ENCODE measurements at places on chromosomes 2 and 18.

- DNase-seq = no peak
Measured at GRCh38 chr2:3205845-3206244, 171.8 kb downstream of the EIPR1 start.

DNA sequence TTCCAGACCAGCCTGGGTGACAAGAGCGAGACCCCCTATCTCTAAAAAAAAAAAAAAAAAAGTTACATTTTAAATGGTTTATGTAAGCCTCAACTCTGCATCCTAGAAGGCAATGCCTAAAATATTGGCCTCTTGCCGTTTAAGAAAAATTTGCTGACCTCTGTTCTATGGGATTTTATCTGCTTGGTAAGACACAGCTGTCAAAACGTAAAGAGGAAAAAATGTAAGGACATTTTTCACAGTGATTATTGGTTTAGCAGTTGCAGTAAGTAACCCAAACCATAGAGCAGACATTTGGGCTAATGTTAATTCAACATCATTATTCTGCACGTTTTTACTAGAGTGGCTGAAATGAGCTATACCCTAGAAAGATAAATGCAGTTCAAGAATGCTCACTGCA, 14.4 kb upstream of the E2F6 start:
- DNase-seq = no peak

DNA sequence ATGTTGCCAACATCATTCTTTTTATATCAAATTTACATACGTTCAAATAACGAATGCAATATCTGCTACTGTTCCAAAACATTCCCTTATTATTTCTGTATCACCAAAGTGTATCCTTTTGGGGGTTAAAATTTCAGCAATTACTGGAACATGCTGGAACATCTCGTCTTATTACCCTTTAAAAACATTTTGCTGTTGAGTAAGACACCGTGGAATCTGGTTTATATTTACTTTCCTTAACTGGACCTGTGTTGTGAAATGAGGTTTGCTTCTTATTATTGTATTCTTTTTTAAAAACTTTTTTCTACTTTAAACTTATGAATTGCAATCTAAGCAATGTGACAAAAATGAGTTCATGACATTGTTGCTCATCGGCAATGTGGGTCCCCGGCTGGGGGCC, 87.4 kb upstream of the PTPRM start:
- no peak for DNase-seq

- DNase-seq = no peak
Measured at GRCh38 chr2:105790461-105791149, 45.9 kb downstream of the NCK2 start.

GRCh38 chr2:33457556-33458247, 18.7 kb upstream of the RASGRP3 start:
- DNase-seq = no peak

DNA sequence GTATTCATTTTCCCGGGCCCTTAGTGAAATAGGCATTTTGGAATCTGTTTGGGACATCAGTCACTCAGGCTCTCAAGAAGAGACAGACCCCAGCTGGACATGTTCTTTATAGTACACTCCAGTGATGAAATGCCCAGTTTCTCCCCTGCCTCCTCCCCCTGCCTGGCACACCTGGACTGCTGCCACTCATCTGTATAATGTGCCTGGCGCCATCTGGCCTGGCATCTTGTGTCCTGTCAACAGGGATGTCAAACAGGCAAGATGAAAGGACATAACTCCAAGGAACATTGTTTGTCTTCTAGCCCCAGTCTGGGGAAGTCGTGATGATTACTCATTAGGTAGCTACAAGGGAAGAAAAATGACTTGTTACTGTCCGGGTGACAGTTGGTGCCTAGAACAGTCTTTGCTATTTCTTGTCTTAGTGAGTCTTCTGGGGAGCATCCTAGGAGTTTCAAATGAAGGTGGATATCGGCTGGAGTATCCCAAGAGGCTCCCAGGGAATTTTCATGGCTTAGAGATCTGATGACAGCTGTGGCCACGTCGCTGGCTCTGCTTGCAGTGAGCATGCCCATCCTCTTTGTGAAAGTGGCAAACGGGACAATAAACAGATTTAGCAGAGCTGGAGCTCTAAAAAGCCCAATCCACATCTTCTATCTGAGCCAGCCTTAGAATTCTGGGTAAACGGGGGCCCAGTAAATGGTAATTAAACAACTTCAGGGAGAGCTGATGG, 153.6 kb downstream of the ALK start:
- no peak for DNase-seq

DNA sequence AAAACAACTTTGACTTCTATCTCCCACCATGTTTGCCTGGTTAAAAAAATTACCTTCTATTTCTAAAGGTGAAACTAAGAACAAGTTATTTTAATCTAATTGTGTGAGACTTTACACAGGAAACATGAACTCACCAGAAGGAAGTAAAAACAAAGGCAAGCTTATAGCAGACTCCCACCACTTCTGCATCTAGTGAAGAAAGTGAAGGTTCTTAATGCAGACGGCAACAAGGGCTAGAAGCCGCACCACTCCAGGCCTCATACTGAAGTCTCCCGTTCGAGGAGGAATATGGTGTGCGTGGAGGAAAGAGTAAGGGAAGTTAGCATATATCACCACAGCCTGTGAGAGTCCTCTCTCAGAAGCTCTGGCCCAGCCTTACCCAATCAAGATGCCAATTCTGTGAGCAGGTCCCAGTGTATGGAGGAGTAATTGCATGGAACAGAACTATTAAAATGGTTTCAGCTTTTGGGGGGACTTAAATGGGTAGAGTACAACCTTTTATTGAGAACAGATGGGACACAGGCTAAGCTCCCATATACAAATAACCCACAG, 958.7 kb downstream of the BCL11A start:
- no peak for DNase-seq

GRCh38 chr2:2873450-2873811, 504.2 kb downstream of the EIPR1 start:
- no peak for DNase-seq

GRCh38 chr2:29290293-29291047, 175.3 kb downstream of the CLIP4 start:
- no peak for DNase-seq

GRCh38 chr2:68031542-68032160, 31.2 kb downstream of the C1D start:
- DNase-seq = no peak

- no peak for DNase-seq
Measured at GRCh38 chr2:201263779-201264178, 3.4 kb downstream of the CASP8 start.

- DNase-seq = no peak
Measured at GRCh38 chr2:30217644-30218337, 13.5 kb upstream of the LBH start.

GRCh38 chr2:149221898-149222297, 108.5 kb upstream of the LYPD6 start:
- DNase-seq = no peak

DNA sequence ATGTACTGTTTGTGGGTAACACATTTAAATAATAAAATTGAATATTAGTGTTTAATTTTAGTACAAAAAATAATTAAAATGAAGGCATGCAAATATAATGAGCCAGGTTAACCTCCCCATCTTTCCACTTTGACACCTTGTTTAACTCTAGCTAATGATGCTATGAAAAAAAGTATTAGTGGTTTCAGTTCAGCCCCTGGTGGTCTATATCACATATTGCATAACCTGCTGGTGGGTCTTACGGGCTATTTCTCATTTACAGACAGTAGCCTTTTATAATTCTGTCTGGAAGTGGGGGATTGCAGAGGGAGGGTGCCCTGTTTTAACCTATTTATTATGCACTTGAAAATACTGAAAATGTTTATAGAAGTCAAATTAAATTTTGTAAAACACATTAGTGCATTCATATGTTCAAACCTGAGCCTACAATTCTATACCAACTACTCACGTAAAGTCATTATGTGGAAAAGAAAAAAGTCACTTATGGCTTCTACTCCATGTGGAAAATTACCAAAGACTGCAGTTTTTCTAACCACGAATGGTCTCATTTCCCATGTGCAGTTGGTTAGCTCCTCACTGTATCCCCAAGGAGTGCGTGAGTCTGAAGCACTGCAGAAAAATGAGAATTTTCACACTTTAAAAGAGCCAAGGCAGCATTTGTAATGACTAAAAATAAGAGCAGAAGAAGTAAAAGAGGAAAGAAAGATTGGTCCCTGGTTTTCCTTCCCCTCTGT, 381.0 kb downstream of the MTX2 start:
- no peak for DNase-seq

GRCh38 chr2:236166796-236167296, 1.3 kb downstream of the GBX2 start:
- DNase-seq = no peak

- DNase-seq = no peak
Measured at GRCh38 chr2:173741759-173742158, 223.4 kb downstream of the SP3 start.

GRCh38 chr18:41538751-41539150, 416.3 kb upstream of the PIK3C3 start:
- DNase-seq = no peak

GRCh38 chr2:28393114-28393836, 617 bp downstream of the FOSL2 start:
- DNase-seq = peak; percentile 67

DNA sequence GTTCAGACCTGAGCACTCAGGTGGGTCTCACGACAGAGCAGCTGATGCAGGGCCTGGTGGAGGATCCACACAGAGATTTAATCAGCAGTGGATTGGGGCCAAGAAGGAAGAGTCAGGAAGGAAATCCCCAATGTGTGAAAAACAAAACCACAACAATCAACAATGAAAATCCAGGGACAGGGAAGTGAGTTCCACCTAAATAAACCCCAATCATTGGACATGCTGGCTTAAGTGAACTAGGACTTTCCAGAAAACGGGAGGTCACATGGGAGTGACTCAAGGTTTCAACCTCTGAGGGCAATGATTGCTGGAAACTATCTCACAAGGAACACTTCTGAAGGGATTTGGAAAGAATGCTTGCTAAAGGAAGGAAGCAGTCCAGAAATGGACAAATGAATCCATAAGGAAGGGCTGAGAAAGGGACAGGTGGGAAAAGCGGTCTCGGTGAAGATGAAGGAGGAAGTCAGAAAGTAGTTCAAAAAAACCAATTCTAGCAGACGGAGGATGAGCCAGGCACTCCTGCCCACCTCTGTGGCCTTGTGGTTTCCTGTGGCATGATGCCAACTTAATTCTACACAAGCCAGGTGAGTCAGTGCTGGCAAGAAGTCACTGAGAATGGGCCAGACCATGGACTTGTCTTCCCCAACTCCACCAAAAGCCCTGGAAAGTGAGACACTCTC, 15.4 kb upstream of the XDH start:
- DNase-seq = peak; percentile 30

DNA sequence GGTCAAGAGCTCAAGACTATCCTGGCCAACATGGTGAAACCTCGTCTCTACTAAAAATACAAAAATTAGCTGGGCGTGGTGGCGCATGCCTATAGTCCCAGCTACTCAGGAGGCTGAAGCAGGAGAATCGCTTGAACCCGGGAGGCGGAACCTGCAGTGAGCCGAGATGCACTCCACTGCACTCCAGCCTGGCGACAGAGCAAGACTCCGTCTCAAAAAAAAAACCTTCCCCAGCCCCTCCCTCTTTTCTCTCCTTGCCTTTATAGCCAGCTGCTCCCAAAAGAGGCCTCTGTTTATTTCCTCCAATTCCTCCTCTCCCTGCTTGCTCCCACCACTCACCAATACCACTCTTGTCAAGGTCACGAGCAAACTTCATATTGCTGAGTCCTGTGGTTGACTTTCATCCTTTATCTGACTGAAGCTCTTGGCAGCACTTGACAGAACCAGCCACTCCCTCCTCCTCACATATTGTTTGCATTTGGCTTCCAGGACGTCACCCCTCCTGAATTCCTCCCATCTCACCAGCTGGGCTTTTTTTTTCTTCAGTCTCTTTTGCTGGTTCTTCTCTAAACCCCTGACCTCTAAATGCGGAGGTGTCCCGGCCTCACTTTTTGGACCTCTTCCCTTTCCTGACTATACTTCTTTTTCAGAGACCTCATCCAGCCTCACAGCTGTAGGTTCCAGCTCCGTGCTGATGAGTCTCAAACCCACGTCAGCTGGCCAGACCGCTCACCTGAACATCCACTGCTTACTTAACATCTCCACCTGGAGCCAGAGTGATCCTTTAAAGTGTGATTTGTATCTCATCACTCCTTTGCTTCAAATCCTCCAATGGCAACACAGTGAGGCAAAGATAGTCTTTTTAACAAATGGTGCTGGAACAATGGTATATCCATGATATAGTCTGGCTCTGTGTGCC, 84.6 kb upstream of the CAB39 start:
- no peak for DNase-seq

GRCh38 chr18:32368991-32369390, 101.7 kb downstream of the GAREM1 start:
- no peak for DNase-seq

GRCh38 chr18:48502906-48503305, 35.9 kb upstream of the CTIF start:
- DNase-seq = no peak

DNA sequence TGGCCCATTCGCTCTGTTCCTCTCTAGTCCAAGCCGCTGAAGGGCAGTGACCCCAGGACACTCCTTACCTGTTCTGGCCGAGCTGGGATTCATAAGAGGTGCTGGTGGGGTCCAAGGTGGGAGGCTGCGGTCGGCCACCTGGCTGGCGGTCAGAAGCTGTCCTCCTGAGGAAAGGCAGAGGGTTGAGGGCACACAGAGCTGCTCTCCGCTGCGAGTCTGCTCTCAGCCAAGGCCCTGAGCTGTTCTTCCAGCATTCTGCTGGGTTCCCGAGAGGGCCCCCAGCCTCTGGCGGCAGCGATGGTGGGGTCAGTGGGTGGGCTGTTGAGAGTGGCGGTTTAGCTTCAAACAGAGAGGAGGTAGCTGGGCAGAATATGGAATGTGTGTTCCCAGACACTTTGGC, 3.8 kb downstream of the PCARE start:
- no peak for DNase-seq

GRCh38 chr2:230347659-230348305, 20.8 kb downstream of the SP140L start:
- DNase-seq = peak; percentile 51

- no peak for DNase-seq
Measured at GRCh38 chr2:16566701-16567100, 98.9 kb downstream of the CYRIA start.

Data from stimulated activated naive CD8-positive, alpha-beta T cell treated with anti-CD3 and anti-CD28 coated beads, Interleukin-15, Interleukin-2, amounts not matched to agents 100 U/mL and 50 U/mL, for 24 hours (primary cell).